ENCODE measurements at places on chromosomes 12 and 14.

DNA sequence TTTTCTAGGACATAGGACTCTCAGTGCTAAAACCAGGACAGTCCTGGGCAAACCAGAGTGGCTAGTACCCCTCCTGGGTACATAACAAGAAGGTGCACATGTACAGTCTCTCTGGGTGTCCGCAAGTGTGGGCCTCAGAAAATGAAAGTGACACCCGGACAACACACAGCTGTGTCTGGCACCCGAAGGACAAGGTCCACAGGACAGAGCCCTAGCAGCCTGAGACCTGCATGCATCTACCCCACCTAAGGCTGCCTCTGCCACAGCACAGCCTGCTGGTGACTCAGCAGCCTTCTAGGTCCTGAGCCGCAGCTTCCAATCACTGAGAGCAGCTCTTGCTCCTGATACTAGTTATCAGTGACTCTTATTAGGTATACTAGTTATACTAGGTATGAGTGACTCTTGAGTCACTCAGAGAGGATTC lies 784.1 kb upstream of the TBX3 start:
- DNase-seq = no peak

DNA sequence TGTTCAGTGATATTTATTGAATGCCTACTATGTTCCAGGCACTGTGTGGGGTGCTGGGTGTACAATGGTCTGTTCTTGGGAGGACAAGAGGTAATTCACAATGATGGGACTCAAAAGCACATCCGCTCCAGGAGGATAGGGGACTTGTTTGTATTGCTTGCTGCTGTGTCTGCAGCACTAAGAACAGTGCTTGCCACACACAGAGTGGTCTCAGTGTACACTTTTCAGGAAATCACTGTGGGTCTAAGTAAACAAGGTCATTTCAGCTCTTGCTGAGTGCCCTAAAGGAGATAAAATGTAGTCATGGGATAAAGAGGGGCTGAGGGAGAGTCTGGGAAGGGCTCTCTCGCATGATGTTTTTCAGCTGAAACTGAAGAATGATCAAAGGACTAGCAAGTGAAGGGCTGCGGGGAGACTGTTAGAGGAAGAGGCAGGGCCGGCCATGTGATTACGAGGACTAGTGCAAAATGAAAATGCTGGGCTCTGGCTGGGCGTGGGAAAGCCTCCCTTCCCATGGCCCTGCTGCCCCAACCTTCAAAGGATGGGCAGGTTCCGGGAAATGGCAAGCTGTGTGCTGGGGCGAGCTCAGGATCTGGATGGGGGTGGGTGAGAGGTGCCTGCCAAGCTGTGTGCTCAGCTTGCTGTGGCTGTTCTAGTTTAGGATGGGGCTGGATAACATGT lies 39.1 kb downstream of the ADCK1 start:
- no peak for DNase-seq

GRCh38 chr14:77058785-77059184 lies 30.3 kb upstream of the IRF2BPL start:
- DNase-seq = no peak

DNA sequence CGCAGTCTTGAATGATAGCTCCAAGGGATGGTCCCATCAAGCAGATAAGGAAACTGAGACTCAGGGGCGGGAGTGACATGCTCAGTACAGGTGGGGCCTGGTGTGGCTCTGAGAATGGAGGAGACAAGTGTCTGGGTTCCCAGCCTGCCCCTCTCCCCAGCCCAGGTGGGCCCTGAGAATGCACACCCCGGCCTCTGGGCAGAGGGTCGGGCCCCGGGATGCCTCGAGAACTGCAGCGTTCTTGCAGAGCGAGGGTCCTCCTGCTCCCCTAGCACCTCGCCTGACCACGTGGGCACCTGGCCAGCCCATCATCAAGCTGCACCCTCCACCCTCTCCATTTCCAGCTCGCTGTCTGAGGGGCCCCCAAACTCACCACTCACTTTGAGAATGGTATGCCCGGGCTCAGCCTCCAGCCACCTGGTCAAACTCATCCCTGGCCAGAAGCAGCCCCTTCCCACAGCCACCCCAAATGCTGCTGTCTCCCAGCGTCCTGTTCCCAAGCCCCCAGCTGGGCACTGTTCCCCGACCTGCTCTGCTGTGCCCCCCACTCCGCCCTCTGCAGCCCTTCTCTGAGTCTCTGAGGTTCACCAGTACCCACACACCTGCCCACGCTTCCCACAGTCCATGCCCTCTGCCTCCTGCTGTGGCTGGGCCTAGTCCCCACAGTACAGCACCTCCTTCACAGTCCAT lies 44.3 kb downstream of the CYP46A1 start:
- no peak for DNase-seq

GRCh38 chr14:101719708-101720107 lies 41.8 kb upstream of the PPP2R5C start:
- DNase-seq = no peak

GRCh38 chr14:80653956-80654355 lies 287.6 kb downstream of the CEP128 start:
- no peak for DNase-seq

- no peak for DNase-seq
Measured at GRCh38 chr12:83318386-83319098, 631.8 kb downstream of the TMTC2 start.

- DNase-seq = peak; percentile 81
Measured at GRCh38 chr12:124914392-124915238, at the start of gene UBC. Gene UBC, minus strand, starts transcription at chr12:124914650. Its CDS starts 879 bp downstream, at chr12:124913771.

DNA sequence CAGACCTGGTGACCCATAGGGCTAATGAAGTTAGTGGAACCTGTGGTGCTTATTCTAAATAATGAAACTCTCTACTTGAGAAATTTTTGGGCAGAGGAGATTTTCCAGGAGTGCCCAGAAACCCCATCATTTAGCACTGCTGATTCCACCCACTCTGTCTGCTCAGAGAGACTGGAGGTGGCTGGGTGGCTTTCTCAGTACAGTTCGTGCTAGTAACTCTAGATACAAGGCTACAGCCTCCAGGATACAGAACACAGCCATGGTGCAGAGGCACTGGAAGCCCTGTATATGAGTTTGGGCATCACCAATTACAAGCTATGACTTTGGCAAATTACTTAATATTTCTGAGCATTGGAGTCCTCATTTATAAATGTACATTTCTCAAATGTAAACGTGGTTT lies 32.4 kb downstream of the CCDC177 start:
- no peak for DNase-seq

GRCh38 chr14:67623114-67623513 lies 3.4 kb downstream of the ARG2 start:
- no peak for DNase-seq

DNA sequence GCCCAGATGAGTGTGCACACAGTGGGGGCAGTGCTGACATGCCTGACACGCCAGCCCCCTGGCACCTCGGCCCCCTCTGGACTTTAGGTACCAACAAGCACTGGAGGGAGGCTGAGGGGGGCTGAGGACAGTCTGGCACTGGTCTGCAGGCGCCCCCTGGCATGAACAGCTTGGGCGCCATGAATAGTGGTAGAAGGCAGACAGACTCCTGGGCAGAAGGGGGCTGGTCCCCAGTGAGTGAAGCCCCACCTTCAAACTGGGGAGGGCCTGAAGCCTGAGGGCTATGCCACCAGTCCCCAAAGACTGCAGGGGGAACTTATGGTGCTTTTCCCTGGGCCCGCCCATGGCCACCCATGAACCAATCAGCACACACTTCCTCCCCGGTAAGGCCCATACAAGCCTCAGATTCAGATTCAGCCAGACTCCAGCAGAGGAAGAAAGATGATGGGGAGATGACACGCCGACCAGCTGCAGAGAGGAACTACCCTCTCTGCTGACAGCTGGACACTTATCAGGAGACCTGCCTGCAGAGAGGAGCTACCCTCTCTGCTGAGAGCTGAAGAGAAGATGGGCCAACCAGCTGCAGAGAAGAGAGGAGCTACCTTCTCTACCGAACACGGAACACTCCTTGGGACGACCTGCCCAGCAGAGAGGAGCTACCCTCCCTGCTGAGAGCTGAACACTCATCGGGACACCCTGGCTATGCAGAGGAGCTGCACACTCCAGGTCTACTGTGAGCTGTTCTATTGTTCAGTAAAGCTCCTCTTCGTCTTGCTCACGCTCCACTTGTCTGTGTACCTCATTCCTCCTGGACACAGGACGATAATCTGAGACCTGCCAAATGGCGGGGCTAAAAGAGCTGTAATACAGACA lies 324.5 kb downstream of the PCNX1 start:
- DNase-seq = no peak

DNA sequence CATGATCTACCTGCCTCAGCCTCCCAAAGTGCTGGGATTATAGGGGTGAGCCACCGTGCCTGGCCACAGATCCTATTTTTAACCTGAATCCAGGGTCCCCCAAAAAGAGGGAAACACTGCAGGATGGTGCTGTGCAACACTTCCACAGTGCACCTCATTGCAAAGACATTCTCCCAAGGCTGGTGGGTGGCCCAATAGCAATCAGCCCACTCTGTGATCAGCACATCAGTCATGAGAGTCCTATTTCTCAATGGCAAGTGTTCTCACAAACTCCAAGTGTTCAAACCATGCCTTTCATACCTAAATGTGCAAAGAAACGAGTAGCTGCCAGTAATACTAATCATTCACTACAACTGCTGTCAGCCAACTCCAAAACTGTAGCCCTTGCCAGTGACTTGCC lies 612.9 kb downstream of the CCER1 start:
- DNase-seq = no peak

GRCh38 chr14:75793806-75794205 lies 132.8 kb downstream of the TTLL5 start:
- no peak for DNase-seq

DNA sequence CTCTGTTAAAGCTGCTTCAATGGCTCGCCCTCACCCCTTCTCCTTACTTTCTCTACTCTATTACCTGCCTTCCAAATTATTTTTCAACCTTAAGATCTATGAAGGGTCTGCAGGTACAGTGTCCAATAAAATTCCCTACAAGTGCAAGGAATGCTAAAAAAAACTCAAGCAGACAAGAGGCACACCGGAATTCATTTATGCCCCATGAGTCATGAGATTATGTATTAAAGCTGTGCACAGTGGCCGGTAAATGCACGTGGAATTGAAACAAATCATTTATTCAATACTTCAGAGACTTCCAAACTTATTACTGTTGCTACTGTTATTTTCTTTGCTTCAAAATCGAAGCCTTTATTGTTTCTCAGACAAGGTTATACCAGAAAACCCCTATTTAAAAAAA lies 68.4 kb downstream of the ST8SIA1 start:
- DNase-seq = no peak

DNA sequence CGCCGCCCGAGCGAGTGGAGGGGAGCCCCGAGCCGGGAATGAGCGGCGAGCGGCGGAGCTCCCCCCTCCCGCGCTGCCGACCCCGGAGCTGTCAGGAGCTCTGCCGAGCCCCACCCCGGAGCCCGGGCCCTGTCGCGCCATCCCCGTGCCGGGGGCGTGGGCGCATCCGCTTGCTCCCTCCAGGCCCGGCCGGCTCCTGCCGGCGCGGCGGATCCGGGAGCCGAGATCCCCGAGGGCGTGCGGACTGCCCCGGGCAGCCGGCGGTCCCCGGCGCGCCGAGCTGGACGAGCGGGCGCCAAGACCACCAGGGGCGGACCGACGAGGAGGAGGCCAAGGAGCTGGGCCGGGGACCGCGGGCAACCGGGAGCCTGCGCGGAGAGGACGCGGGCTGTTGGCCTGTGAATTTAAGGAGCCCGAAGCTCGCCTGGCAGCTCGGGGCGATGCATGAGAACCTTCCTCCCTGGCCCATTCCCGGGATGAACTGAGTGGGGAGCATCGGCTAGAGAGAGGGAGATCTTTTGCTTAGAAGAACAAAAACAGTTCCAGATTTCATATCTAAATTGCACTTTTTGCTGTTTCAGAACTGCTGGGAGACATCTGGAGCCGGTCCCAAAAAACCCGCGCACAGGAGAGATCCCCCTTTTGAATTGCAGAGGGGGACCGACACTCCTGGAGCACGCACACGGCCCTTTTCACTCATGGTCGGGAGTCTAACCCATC lies 2.0 kb downstream of the PTHLH start:
- no peak for DNase-seq

DNA sequence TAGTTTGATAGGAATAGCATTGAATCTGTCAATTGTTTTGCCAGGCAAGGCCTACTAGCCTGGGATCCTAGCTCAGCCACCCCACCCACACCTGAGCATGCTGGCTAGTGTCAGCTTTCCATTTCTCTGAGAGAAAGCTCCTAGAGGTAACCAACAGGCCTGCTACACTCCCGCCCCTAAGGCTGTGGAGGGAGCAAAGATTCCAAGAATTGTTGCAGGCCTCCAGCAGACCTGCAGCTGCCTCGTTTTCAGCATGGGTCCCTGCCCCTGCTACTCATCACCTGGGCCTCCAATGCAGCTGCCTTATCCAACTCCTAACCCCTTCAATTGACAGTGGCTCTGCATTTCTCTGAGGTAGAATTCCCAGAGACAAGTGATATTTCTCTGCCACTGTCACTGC lies 852.4 kb upstream of the MDGA2 start:
- no peak for DNase-seq

GRCh38 chr12:51218607-51219161 lies 822 bp upstream of the POU6F1 start:
- DNase-seq = no peak

DNA sequence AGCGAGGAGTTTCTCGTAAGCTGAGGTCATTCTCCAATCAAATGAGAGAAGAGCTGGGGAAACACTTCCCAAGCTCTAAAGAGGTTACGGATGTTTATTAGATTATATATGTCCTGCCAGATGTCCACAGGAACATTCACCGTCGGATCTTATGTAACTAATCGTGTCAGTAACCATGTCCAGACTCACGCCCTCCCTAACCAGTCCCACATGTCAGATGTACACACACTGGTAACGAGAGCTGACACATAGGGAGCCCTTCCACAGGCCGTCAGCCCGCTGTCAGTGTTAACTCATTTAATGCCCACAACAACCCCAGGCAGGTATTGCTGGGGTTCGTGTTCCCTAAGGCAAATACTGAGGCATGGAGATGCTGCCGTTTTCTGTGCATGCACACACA lies 223.7 kb upstream of the RTL1 start:
- no peak for DNase-seq

GRCh38 chr12:6465467-6466183 lies 4.9 kb downstream of the VAMP1 start:
- peak; percentile 37 for DNase-seq

- no peak for DNase-seq
Measured at GRCh38 chr14:54735424-54735823, 167.2 kb downstream of the GCH1 start.

DNA sequence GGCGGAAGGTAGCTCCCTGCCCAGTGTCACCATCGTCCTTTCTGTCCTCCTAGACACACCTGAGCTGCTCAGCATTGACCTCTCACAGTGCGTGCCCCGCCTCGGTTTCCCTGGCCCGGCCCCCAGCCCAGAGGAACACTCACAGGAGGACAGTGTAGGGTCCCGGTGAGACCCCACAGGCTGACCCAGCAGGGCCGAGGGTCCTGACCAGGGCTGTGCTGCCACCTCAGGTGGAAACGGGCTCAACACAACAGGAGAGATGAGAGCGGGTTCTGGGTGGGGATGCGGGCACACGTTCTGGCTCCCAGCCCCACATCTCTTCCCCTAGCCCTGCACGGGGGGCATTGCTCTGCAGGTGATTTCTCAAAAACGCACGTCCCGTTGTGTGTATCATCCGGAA lies 98.1 kb downstream of the PIWIL1 start:
- no peak for DNase-seq

- no peak for DNase-seq
Measured at GRCh38 chr12:32756476-32757066, 874 bp upstream of the YARS2 start.

GRCh38 chr12:39647383-39647782 lies 27.8 kb upstream of the ABCD2 start:
- no peak for DNase-seq
